ENCODE measurements at places on chromosomes 1 and 21.

DNA sequence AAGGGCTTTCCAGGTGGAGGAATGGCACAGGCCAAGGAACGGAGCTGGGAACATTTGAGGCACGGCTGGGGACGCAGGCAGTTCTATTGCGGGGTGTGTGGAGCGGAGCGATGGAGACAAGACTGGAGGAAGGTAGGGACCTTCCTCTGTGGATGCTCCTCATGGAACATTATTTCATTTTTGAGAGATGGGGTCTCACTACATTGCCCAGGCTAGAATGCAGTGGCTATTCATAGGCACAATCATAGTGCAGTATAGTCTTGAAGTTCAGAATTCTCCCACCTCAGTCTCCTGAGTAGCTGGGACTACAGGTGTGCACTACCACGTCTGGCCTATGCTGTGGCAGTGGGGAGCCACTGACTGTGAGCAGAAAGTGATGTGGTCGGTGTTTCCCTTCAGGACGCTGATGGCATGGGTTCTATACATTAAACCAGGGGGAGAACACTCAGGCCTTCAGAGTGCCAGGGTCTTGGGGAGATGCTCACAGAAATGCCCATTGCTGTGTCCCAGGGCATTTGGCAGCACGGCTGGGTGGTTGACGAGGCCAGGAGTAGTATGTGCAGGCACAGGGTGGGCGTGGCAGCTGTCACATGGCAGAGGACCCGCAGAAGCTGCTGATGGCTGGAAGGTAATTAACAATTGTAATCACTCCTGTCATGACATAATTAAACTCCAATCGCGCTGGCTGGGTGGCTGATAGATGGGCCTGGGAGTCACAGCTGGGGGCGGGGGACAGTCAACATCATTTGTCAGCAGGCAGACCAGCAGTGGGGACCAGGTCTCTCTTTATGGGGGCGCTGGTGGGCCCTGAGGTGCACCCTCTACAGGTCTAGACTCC lies 40.8 kb upstream of the ACOT11 start:
- no peak for DNase-seq

DNA sequence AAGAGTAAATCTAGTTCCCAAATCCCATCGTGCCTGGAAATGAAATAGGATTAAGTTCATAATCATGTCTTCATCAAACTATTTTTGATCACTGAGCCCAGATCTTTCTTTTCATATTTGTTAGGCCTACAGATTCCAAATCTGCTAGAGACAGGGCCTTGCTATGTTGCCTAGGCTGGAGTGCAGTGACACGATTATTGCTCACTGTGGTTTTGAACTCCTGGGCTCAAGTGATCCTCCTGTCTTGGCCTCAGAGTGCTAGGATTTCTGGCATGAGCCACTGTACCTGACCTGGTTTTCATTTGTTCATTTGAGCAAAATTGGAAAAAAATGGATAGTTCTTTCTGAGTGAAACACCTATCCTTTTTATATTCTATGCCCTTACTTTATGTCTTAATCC lies 28.0 kb upstream of the DIPK1A start:
- DNase-seq = no peak

- DNase-seq = no peak
These were observed 48.1 kb downstream of the PCNT start for GRCh38 chr21:46372014-46372485.

DNA sequence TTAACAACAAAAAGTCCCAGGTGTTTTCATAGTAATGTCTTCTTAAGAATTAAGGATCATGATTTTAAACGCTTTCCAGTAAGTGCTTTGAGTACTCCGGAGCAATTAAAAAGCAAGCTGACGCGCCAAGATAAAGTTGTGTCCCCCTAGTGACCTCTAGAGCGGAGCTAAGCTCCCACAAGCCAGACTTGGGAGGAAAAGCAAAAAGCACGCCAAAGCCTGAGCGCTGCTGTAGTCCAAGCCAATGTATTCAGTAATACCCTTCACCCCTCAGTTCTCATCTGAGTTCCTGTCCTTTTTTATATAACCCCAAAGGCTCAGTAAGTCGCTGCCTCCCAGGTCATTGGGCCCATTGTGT lies 3.5 kb upstream of the SLC44A5 start:
- no peak for DNase-seq
